ENCODE measurements at places on chromosomes 2 and 18. TPM values are rescaled to one million over a fixed set of nuclear protein-coding genes. Genes with fewer than 3 reads are reported as not detected.

Gene PTRHD1
- 36.0 TPM for total RNA-seq

Gene GCG
- total RNA-seq, result not detected

GRCh38 chr2:135225781-135226180 is 173.7 kb downstream of the RAB3GAP1 start:
- no peak for DNase-seq

GRCh38 chr18:51013259-51013658 is 16.8 kb upstream of the SMAD4 start:
- DNase-seq, result no peak

DNA sequence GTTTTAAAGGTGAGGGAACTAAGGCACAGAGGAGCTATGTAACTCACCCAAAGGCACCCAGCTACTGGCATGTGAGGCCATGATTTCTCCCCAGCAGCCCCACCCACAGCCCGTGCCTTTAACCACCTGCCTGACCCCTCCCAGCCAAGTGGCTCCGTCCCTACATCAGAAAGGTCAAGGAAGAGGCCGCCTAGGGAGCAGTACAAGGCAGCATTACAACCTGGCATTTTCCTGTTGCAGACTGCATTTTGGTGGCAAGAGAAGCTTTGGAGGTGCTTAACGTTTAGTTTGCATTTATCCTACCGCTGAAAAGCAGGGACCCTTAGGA is 17.5 kb downstream of the STEAP3 start:
- no peak for DNase-seq

All from endothelial cell (in vitro differentiated cells).